ENCODE measurements at places on chromosomes 16 and 17. TPM values are rescaled to one million over a fixed set of nuclear protein-coding genes. Genes with fewer than 3 reads are reported as not detected.

GRCh38 chr17:15270628-15271381, 5.7 kb upstream of the PMP22 start:
- no peak for DNase-seq

DNA sequence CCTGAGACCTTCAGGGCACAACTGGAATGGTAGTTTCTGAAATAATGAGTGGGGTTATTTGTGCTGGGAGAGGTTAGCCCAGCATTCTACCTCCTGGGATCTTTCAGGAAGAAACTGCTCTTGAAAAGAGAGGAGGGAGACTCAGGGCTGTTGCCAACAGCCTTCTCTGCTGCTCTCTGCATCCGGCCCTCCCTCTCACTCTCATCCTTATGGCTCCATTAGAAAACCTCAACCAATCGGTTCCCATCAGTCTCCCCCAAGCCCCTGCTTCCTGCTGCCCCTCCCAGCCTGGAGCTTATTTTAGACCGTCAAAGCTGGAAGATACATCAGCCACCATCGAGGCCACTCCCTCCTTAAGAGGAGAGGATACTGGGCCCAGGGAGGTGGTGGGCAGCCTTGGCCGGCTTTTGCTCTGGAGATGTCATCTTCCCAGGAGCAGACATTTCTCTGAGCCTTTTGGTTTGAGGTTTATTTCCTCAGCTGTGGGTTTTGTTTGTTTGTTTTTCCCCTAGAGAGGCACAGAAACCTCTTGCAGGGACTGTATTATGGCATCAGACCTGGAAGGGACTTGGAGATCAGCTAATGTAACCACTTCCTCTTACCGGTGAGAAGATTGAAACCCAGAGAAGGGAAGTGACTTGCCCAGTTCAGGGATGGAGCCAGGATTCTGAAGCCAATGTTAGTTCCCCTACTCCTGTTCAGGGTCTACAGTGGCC, 2.7 kb downstream of the MPRIP start:
- DNase-seq: no peak

- peak; percentile 6 for DNase-seq
Observed at GRCh38 chr17:79628861-79629547, 18.2 kb upstream of the RBFOX3 start.

- no peak for DNase-seq
Observed at GRCh38 chr16:52721331-52721730, 174.4 kb upstream of the TOX3 start.

- peak; percentile 50 for DNase-seq
Observed at GRCh38 chr17:43766413-43767052, 7.9 kb upstream of the SOST start.

GRCh38 chr16:74888888-74889287, 96.0 kb downstream of the WDR59 start:
- DNase-seq: no peak

- no peak for DNase-seq
Observed at GRCh38 chr16:61606581-61606980, 429.7 kb downstream of the CDH8 start.

GRCh38 chr16:12186774-12187335, 210.3 kb downstream of the SNX29 start:
- no peak for DNase-seq

DNA sequence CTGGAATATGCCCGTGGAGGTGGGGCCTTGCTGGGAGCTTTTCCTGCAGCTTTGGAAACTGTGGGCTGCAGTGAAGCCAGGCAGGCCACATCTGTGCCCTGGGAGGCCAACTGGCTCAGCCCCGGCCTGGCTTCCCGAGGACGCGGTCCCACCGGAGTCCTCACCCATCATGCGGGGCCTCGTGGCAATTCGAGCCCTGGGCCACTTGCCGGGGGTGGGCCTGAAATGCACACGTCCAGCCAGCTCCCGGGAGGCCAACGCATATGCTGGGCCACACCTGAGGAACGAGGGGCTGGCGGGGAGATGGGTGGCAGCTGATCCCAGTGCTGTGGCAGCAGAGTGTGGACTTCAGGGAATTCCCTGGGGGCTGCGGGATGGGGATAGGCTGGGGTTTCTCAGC, 172.4 kb upstream of the GSE1 start:
- no peak for DNase-seq

DNA sequence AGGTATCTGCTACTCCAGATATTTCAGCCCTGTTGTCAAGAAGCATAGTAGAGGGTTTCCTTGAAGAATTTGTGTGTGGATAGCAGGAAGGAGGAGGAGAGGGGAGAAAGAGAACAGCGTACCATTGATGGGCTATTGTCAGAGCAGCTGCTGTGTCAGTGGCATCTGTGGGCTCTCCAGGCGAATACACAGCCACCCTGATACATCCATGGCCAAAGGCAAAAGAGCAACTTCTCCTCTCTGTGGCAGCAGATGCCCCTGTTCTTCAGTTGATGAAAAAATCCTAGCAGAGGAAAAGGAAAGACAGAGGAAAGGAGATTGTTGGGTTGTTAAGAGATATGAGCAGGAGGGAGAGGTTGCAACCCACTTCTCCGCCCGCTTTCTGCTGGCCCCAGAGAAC, 12.2 kb upstream of the KCNJ2 start:
- no peak for DNase-seq

- no peak for DNase-seq
Observed at GRCh38 chr17:11384131-11384530, 143.1 kb downstream of the SHISA6 start.

- no peak for DNase-seq
Observed at GRCh38 chr16:64667334-64667877, 454.5 kb downstream of the CDH11 start.

- DNase-seq: no peak
Observed at GRCh38 chr17:81033535-81034167, 1.3 kb upstream of the BAIAP2 start.

DNA sequence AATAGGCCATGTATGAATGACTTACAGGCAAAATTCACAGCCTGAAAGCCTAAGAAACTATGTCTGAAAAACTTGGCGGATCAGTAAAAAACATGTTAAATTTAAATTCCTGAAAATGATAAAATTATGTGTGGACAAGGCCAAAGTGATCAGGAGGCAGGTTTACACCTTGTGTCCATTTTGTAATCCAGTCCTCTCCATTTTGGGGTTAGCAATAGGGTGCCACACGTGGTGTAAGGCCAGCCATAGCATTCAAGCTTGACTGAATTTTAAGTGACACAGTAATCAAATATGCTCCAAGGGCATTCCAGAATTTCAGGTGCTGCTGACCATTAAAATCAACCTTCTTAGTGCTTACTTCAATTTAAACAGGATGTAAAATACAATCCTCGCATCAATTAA, 2.7 kb downstream of the RNF43 start:
- DNase-seq: no peak

DNA sequence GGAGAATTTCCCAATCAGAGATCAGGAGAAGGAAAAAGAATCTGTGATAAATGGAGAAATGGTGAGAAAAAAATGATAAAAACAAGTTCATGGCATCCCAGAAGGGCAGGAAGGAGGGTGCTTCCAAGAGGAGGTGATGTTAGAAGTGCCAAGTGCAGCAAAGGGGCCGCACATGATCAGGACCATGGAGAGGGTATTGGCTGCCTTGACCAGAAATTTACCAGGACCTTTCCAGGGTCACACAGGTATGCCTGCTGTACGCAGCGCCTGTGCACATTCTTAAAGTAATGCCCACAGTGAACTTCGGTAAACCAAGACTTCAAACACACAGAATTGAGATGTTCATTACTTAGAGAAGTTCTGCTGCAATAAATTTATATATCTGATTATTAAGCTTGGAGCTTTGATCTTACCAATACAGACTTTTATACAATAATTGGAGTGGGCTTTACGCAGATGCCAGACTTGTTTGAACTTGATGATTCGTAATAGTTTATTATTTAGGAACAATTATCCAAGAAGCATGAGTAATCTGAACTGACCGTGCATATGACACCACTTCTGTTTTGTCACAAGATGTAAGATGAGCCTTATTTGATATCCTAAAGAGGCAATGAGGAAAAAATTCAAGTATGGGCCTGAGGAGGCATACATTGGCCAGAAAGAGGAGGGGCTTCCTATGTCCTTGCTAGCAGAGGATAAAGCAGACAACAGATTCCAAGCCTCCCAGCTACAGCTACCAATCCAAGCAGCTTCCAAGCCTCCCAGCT, 2.2 kb upstream of the KRT33A start:
- DNase-seq: no peak

DNA sequence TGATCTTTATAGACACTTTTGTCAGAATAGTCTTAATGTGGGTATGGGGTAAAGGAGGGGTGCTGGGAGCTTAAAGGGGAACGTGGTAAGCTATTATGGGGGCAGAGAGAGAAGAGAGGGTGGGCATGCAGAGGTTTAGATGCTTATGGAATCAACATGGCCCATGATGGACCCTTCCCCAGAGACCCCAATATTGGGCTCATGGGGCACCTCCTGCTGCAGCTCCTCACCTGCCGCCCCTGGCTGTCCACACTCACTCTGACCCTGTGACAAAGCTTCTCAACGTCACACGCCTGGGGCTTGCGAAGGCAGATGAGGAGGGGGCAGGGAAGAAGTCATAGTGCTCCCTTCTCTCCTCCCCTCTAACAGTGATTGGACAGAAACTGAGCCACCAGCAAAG, 95.3 kb downstream of the SHISA6 start:
- no peak for DNase-seq

DNA sequence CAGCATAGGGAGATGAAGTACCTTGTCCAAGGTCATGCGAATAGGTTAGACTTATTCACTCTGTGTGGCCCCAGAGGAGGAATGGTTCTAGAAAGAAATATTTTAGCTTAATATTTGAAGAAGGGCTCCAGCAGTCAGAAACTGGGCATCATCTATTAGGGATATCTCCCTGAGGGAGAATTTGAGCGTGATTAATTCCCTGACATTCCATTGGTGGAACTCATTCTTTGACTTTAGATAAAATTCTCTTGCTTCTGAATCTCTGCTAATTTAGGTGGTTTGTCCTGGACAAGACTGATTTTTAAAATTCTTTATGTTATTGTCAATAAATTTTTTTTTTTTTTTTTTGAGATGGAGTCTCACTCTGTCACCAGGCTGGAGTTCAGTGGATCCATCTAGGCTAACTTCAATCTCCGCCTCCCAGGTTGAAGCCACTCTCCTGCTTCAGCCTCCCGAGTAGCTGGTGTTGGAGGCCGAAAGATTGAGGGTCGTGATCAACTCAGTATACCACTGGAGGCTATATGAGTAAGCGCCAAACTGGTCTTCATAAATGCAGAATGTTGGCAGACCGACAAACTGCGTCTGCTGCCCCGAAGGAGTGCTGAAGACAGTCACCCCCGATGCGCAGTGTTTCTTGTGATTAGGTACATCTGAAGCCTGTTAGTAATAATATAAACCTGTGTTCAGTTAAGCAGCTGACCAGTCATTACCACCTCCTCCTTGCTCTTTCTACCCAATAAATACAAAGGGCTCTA, 267.9 kb upstream of the HSBP1 start:
- DNase-seq: no peak

DNA sequence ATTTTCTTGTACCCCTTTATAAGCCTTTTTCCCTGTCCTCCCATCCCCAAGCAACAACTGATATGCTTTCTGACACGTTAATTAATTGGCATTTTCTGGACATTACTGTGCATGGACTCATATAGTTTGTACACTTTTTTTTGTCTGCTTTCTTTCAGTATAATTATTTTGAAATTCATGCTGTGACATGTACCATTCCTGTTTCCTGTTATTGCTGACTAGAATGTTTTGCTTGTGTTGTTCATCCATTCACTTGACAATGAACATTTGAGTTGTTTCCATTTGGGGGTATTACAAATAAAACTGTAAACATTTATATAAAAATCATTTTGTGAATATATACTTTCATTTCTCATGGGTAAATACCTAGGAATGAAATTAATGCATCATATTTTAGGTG, 50.6 kb downstream of the RBBP6 start:
- DNase-seq: no peak

DNA sequence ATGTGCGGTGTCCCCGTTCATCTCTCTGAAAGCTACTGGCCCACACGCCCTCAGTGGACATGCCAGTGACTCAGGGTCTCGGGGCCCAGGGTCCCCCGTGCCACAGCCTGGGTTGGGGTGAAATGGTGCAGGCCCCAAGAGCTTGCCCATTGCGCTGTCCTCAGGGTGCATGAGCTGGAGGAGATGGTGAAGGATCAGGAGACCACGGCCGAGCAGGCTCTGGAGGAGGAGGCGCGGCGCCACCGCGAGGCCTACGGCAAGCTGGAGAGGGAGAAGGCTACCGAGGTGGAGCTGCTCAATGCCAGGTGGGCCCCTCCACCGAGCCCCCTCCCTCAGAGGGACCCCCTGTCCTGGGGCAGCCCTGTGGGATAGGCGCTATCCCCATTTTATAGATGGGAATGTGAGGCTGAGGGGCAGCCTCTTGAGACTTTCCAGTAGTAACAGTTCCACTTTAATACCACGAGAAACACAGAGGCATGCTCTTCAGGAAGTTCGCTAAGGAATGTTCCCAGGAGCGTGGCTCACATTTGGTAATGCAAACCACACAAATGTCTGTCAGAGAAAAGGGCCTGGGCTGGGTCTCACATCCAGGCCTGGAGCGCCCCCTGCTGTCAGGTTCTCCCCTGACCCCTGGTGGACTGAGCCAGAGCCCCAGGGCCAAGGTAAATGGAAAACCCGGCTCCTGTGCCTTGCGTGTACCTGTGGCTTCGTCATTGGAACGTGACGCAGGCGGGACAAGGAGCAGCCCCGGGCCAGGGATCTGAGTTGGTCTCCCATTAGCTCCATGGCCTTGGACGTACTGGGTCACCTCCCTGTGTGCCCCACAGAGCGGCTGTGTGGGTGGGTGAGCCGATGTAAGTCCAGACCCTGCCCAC, 133.7 kb downstream of the RAB11FIP4 start:
- DNase-seq: peak; percentile 97

DNA sequence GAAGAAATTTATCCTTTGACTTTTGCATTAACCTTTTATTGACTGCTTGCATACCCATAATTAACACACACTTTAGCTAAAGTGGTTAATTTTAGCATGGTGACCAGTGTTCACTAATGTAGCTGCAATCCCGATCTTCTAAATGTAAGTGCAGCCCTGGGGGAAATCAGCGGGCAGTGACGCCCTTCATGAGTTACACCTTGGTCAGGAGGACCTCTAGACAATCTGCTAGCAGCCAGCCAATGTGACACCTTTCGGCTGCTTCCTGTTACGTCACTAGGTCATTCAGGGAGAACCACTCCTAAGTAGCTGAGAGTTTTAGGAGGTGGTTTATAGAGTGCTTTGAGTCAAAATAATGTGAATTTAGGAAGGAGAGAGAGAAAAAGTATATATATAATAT, 180.5 kb downstream of the IRX3 start:
- no peak for DNase-seq

DNA sequence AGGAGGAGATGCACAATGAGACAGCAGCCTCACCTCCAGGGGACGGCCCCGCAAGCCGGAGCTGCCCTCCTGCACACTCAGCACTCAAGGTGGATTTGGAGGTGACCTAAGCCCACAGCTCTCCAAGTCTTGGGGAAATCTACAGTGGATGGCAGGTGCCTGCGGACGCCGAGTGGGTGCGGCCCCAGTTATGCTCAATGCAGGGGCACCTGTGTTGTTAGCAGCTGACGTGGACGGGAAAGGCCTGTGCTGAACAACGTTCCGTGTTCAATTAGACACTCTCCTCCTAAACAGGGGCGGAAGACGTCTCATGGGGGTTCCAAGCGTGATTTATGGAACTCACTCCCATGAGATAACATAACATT, 22.0 kb upstream of the METRNL start:
- DNase-seq: no peak

The TM4SF5 gene
- 12.5 TPM for total RNA-seq

The TBC1D3G gene
- total RNA-seq: not detected

The RBFOX1 gene
- 5.1 TPM for total RNA-seq

The TP53TG3C gene
- total RNA-seq: not detected

The TERB1 gene
- total RNA-seq: 0.28 TPM

The RASL10B gene
- total RNA-seq: 0.65 TPM

The MYOCD gene
- total RNA-seq: 9.4 TPM

The PMP22 gene
- 149 TPM for total RNA-seq

The PIPOX gene
- total RNA-seq: 0.75 TPM

The CTRB2 gene
- not detected for total RNA-seq

The USP43 gene
- total RNA-seq: 7.2 TPM

The TADA2A gene
- 22.8 TPM for total RNA-seq

Data from mucosa of descending colon (tissue), 3 donors.